ENCODE measurements at places on chromosomes 11 and 22.

GRCh38 chr11:120338107-120338933, 2.1 kb downstream of the ARHGEF12 start:
- no peak for DNase-seq

DNA sequence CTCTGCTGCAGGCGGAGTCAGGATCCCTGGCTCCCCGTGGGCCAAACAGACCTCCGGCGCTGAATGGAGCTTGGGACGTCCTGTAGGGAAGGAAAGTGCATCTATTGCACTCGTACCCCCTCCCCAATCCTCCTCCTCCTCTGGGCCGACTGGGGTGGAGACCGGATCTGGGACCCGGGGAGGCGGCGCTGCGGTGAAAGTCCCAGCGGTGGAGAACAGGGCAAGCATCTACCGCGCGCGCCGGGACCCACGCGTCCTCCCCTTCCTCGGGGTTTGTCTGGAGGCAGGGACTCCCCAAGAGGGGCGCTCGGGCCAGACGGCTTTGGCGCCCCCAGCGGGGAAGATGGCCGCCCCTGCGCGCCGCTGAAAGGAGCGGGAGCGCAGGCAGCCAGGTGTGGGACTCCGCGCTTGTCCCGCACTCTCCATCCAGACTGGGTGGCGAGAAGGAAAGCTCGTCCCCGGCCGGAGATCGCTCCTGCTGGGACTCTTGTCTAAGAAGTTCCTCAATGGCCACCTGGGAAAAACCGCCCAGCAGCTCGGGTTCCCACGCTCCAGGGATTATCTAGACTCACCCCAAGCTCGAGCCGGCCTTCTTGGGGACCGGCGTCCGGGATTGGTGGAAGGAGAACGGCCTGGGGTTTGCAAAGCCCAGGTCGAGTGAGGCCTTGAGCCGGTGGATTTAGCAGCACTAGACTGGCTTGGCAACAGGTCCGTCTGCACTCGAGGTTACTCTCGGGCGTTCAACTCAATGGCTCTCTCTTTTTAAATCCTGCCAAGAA, 718 bp downstream of the FADS2 start:
- peak; percentile 81 for DNase-seq

GRCh38 chr22:17851759-17852158, 77.5 kb upstream of the BID start:
- DNase-seq: no peak

GRCh38 chr22:27237080-27237741, 564.3 kb downstream of the MN1 start:
- no peak for DNase-seq

GRCh38 chr11:96168623-96169022, 174.4 kb downstream of the MAML2 start:
- no peak for DNase-seq

DNA sequence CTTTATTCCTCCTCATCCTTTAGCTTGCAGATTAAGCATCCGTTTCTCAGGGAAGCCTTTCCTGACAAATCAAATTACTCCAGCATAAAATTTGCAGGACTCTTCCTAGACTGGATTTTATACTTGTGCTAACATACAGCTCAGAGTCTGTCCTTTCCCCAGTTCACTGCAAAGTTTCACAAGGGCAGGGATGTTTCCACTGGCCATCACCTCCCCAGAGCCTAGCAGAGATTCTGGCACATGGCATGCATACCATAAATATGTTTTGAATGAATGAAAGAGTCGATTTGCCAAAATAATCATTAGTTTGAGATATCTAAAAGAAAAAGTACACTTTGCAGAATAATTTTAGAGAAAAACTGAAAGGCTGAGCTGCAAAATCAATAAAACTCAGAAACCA, 10.6 kb downstream of the MSANTD4 start:
- DNase-seq: no peak

DNA sequence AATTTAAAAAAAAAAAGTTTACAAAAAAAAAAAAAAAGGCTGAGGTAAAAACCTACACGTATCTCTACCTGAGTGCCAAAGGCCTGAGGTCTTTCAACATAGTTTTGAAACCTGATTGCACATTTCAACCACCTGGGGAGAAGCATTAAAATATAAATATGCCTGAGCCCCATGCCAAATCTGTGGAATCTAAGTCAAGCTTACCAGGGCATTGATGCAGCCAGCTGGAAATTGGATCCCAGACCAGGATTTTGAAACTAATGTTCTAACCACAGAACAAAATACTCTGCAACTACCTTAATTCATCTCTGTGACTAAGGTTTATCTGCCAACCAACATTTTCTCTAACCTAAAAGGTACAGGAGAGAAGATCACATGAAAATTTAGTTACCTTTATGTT, 38.8 kb upstream of the CHRNA10 start:
- DNase-seq: no peak

DNA sequence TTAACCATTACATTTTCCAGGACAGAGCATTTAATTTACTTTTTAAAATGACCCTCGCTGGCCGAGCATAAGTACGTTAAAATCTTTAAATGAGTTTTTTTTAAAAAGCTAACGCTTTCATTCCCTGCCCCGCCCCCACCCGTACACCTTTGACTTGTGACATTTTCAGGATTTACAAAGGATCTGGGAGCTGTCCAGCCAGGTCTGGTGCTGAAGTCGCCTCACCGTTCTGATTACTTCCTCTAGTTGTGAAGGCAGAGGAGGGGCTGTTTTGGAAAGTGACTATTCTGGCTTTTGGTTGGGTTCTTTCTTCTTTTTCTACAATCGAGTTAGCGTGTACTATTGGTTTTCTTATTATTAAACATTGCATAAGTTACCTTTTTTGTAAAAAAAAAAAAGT, 2.9 kb downstream of the C11orf87 start:
- peak; percentile 23 for DNase-seq

GRCh38 chr22:42410708-42411107, 21.5 kb downstream of the NFAM1 start:
- DNase-seq: no peak

DNA sequence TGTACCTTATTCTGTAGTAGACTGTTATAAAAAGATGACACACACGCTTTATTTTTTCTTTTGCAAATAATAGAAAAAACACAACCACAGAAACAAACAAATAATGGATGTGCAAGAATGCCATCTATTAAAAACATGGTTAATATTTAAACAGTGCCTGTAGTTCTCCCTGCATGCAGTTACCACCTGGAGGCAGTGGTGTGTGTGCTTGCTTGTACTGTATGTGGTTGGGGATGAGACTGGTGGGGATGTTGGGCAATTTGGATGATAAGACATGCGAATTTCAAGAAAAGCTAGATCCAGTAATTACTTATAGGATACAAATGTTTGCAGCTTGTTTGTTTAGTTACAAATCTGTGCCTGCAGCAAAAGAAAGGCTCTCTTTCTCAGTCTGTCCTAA, 3.6 kb downstream of the C11orf87 start:
- DNase-seq: no peak

DNA sequence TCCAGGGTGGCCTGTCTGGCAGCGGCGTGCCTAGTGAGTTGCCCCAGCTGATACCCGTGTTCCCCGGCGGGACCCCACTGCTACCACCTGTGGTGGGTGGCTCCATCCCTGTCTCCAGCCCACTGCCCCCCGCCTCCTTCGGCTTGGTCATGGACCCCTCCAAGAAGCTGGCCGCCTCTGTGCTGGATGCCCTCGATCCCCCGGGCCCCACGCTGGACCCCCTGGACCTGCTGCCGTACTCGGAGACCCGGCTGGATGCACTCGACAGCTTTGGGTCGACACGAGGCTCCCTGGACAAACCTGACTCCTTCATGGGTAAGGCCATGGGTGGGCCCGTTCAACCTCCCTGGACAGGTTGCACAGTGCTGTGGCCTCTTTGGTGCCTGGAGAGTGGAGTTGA, 38.5 kb downstream of the ZC3H7B start:
- no peak for DNase-seq

DNA sequence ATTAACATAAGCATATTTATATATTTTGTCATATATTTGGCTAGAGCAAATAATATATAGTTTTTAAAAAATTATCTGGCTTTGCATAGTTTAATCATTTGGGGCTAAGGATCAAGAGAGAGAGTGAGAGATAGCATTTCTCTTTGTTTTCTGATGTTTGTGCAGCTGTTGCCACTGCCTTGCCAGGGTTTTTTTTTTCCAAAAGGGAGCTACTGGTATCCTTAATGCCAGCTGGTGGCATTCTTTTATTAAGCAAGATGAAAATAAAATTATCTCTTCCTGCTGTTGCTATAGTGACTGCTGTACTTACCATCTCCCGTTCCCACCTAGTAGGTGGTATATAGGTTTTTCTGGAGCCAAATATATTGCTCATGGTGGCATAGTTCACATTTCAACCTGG, 793.3 kb upstream of the ARHGAP42 start:
- no peak for DNase-seq

GRCh38 chr11:72144807-72145565, 9.5 kb downstream of the FOLR3 start:
- no peak for DNase-seq

- DNase-seq: peak; percentile 92
Observed at GRCh38 chr11:72668629-72669347, 5.4 kb downstream of the PDE2A start.

GRCh38 chr11:48134221-48134922, 82.2 kb upstream of the OR4B1 start:
- no peak for DNase-seq

GRCh38 chr11:70510571-70510970, 112.2 kb downstream of the CTTN start:
- DNase-seq: no peak

DNA sequence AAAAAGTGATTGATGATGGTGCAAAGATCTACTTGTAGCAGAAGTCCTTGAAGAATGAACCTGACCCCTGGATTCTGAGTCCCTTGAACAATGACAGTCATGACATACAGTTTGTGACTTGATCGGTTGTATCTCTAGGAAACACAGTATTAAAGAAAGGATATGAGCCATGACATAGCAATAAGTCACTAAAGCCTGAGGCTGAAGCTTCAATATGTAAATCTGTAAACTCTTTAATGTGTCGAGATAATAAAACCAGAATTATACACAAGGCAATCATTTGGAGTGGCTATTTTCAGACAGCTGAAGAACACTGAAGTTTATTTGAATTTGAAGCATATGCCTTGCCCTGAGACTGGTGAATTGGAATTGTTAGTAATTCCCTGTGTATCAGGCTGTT, 911.5 kb upstream of the RAG2 start:
- DNase-seq: no peak

GRCh38 chr11:58688789-58689503, 42.8 kb downstream of the GLYAT start:
- DNase-seq: no peak

DNA sequence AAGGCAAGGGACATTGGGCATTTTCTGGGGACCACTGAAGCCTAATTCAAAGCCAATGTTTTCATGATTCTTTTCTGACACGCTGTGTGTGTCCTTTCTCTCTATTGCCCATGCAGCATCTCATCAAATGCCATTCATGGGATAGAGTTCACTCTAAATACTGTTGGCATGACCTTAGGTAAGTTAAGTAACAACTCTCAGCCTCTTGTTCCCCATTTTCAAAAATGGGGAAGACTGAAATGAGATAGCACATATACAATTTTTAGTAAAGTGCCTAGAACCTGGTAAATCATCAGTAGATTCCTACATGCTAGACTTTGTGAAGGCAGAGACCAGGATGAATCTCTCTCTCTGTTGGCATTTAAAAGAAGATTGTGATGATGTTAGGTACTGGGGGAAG, 12.7 kb upstream of the OR52K2 start:
- DNase-seq: no peak

DNA sequence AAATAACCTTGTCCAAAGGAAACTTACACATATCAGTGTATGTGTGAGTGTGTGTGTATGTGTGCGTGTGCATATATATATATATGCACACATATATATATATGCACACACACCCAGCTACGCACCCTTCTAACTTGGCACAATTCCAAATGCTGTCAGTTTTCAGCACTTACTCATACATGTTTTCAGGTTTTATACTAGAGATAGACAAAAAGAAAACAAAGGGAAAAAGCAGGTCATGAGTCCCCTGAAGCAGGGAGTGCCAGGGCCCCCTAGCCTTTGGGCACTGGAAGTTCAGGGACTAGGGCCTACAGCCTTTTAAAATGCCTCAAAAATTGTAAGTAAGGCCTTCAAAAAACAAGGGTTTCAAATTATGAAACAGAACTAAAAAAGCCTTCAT, 265.4 kb downstream of the CADM1 start:
- DNase-seq: no peak

DNA sequence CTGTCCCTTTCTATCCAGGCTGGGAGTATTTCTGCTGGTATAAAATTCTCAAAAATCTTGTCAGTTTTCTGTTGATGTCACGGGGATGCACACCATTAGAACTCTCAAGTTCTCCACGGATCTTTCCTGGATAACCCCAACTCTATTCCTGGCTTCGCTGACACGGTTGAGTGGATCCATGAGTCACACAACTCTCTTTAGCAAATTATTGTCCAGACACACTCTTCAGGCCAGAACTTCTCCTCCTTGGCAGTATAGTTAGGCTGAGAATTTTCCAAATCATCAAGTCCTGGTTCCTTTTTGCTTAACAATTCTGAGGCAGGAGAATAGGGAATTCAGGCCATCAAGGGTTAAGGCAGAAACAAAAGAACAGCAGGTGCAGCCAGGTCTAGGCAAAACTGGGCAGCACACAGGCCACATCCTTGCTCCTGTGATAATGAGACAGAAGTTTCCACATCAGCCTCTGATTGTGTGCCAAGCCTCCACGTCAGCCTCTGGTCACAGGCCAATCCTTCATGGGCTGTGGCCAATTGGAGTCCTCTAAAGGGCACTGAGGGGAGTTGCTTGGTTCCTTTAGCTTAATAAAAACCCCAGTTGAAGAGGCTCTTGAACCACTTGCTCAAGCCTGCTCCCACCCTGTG, 5.7 kb upstream of the ACAT1 start:
- DNase-seq: no peak

GRCh38 chr11:114159320-114159719, 99.8 kb downstream of the ZBTB16 start:
- DNase-seq: no peak

DNA sequence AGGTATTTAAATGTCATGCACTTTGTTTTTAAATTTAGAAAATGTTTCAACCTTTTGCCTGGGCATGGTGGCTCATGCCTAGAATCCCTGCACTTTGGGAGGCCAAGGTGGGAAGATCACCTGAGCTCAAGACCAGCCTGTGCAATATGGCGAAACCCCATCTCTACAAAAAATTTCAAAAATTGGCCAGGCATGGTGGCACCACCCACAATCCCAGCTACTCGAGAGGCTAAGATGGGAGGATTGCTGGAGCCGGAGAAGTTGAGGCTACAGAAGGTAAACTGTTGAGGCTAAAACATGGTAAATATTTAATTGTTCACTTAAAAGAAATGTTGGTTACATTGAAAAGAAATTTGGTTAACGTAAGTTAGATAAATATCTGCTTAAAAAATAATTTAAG, 108.4 kb upstream of the IGLL5 start:
- DNase-seq: no peak

Measured in GM13977 (cell line).